Stimulated activated CD4-positive, alpha-beta T cell treated with anti-CD3 and anti-CD28 coated beads, Interleukin-2, amount 100 ng/mL, for 24 hours (primary cell): ENCODE measurements at places on chromosomes 6 and 20.

DNA sequence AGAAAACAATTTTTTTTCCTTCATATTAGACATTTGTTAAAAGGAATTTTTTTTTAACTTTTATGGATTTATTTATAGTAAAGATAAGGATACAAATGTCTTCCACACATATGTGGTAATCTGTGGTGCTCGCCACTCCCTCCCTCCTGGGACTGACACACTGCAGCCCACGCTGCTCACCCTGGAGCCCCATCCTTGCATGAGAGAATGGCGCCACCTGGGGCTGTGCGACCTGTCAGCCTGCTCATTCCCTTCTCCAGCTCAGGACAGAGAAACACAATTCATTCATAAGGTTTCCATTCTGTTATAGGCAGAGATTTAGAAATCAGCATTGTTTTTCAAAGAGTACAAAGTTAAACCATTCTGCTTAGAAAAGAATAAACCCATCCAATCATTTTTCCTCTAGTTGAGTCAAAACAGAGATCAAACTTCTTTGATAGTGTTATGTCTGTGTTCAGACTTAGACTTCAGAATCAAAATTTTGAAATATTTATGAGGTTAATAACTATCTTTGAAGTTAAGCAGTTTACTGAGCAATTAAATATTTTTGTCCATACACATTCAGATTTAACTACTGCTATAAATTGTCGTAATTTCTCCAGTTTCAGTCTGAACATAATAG is 42.8 kb upstream of the DYNLRB1 start:
- peak; percentile 43 for DNase-seq

DNA sequence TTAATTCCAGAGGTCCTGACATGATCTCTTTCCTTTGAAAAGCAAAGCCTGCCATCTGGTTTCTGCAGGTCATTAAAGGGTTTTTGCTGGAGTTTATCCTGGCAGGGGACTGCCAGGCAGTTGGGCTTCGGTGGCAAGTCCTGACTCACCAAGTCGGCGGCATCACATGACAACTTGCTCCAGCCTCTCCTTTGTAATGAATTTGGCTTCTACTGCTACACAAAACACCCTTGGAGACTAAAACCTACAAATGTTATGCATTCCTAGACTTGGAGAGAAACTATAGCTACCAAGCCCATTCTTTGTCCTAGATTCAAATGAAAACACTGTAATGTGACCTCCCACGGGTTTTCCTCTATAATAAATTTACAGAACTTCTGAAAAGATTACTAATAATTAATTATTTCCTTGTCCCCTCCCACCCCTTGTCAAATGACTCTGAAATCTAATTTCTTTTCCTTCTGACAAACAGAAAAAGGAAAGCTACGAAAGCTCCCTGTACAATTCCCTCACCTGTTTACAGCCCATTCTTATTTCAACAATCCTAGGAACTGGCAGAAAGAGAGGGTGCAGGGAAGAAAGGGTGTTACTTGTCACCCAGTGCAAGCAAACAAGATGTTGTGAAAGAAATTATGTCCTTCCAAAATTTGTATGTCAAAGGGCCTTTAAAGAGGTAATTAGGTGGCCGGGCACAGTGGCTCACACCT is 62.9 kb downstream of the QRSL1 start:
- DNase-seq: no peak

DNA sequence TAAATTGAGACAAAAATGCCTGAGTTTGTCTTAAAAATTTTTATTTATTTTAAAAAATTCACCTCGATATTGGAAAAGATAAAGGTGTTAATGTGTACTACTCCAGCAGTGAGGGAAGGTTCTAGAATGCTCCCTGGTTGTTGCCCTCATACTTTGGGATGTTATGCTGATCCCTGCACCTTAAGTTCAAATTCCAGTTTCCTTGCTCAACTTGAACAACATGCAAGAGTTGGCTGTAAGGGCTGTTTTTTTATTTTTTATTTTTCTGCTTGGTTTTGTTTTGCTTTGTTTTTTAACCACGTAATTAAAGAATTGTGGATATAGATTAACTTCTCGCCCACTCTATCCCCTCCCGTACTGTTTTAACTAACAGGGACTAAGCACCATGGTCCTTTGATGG is 158.7 kb upstream of the CITED2 start:
- DNase-seq: no peak

DNA sequence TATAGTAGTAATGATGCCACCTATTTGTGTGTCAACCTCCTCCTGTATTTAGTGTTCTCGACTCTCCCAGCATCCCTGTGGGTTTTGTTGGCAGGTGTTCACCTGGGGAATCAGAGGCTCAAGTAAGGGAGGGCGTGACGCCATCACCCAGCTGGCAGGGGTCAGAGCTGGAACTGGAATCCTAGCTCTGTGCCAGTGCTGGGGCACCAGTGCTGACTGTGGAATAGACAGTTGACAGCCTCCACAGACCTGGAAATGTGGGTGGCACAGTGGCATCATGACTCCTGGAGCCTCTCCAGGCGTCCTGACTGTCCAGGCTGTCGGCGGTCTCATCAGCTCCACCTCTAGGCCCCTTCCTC is 102.8 kb downstream of the SYCP2 start:
- no peak for DNase-seq

DNA sequence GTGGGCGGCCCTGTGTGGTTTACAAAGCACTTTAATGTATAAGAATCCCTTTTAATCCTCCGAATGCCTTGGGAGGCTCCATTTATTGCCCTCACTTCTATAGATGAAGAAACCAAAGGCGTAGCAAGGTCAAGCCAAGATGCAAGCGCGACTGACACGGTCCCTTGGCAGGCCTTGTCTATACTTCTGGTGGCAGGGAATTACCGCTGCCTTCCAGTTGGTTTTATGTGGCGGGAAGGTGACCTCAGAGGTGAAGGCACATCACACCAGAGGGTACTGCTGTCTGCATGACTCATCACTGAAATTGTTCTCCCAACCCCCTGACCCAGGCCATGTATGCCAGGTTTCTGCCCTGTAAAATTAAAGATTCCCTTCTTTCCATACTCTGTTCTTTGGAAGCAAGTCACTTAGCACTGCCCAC is 36.1 kb upstream of the NAA20 start:
- no peak for DNase-seq
